ENCODE measurements at places on chromosomes 4 and X.

- DNase-seq = no peak
Measured at GRCh38 chrX:14676431-14676830, 147.1 kb downstream of the GLRA2 start.

GRCh38 chr4:174420316-174420715 lies 102.0 kb downstream of the HPGD start:
- no peak for DNase-seq

GRCh38 chrX:115067812-115068211 lies 50.4 kb upstream of the IL13RA2 start:
- no peak for DNase-seq

GRCh38 chrX:66544181-66544580 lies 94.7 kb downstream of the EDA2R start:
- DNase-seq = no peak

GRCh38 chr4:86522349-86522748 lies 71.8 kb upstream of the PTPN13 start:
- no peak for DNase-seq

GRCh38 chr4:15427701-15428100 lies at the start of gene C1QTNF7:
Gene C1QTNF7, plus strand, starts transcription at chr4:15428033. Its CDS starts 7,711 bp downstream, at chr4:15435744.
- no peak for DNase-seq

- DNase-seq = no peak
Measured at GRCh38 chrX:127879585-127879984, 172.6 kb downstream of the ACTRT1 start.

- no peak for DNase-seq
Measured at GRCh38 chr4:133969202-133969848, 232.3 kb downstream of the PABPC4L start.

GRCh38 chr4:48683784-48684666 lies 96.1 kb downstream of the FRYL start:
- DNase-seq = no peak

GRCh38 chr4:55407119-55407518 lies 11.4 kb downstream of the TMEM165 start:
- no peak for DNase-seq

DNA sequence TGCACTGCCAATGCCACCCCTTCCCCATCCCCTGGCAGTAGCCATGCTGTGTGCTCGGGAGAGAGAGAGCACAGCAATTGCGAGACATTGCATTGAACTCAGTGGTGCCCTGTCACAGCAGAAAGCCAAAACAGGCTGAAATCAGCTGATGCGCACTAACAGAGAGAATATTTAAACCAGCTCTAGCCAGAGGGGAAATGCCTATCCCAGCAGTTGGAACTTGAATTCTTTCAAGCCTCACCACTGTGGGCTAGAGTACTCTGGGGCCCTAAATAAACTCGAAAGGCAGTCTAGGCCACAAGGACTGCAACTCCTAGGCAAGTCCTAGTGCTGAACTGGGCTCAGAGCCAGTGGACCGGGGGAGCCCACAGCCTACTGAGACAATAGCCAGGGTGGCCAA lies 17.7 kb upstream of the RP2 start:
- no peak for DNase-seq

DNA sequence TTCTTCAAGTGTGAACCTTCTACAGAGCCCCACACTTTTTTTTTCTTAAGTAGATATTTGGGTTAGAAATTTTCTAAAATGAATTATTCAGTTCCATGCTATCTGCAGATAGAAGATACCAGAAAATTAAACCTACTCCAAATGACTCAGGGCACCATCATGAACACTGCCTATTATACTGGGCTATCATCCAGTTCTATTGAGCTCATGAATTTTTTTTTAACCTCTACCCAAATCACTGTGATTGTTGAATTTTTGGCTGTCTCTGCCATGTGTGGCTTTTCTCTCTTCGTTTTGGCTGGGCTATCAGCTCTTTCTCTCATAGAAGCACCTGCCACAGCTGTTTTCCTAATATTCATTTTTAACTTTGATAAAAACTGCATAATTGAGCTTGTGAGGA lies 31.0 kb upstream of the SLC34A2 start:
- no peak for DNase-seq

DNA sequence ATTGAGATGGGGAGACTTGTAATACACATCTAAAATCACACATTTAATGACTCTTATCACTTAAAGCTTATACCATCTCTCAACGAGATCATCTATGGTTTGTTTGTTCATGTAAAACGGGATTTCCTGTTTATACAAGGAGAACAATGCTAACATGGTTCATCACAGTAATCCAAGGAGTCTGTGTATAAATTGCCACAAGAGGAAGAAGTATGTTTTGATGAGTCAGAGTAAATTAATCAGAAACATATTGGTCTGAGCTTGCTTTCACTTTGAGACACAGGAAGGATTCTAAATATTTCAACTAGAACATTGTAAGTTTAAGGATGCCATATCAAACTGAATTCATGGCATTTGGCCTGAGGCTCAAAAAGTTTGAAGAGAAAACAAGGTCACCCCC lies 594.1 kb downstream of the GLUD2 start:
- DNase-seq = no peak

- no peak for DNase-seq
Measured at GRCh38 chr4:47715716-47716416, 122.0 kb downstream of the CORIN start.

GRCh38 chrX:111353793-111354192 lies 58.2 kb downstream of the DCX start:
- no peak for DNase-seq

DNA sequence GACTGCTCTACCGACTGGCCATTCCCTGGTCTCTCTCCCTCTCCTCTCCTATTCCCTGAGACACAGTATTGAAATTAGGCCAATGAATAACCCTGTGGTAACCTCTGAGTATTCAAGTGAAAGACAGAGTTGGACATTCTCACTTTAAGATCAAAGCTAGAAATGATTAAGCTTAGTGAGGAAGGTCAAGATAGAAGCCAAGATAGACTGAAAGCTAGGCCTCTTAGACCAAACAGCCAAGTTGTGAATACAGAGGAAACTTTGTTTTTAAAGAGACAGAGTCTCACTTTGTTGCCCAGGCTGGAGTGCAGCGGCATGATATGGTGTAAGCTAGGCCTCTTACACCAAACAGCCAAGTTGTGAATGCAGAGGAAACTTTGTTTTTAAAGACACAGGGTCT lies 64.6 kb downstream of the KDM6A start:
- DNase-seq = no peak

DNA sequence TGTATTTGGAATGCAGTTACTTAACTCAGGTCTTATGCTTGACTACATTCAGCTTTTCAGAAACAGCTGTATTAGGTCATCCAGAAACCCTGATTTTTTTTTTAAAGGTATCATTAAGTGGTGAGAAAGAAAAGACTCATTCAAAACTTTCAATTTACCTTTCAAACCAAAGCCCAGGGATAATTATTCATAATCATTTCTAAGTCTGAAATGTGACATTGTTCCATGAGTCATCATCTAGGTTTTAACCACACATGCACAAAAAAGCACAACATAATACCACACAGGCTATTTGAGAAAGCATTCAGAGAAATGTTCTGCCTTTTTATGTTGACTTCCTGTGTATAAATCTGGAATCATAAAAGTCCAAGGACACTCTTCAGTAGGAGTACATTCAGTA lies 288.2 kb downstream of the IL1RAPL2 start:
- no peak for DNase-seq

GRCh38 chrX:28550331-28550872 lies 36.8 kb upstream of the IL1RAPL1 start:
- no peak for DNase-seq

GRCh38 chr4:94472056-94472826 lies 20.5 kb downstream of the PDLIM5 start:
- DNase-seq = no peak

DNA sequence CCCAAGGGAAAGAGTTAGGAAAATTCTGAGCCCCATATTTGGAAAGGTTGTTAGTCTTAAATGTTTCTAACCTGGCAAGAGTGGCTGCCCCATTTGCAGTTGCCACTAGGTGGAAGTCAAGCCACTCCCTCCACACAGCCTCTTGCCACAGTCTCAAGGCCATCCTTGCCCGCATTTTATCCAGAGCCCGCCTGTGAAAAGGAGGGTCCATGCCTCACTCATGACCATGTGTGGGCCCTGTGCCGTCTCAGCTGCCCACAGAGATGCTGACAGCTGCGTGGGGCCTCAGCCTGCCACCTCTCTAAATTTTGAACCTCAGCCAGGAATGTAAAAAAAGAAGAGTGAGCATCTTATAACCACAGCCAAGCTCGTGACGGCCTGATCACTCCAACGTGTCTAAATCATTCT lies 201.5 kb upstream of the FAM241A start:
- DNase-seq = no peak

- no peak for DNase-seq
Measured at GRCh38 chrX:72495046-72495445, 77.6 kb downstream of the HDAC8 start.

- no peak for DNase-seq
Measured at GRCh38 chr4:30839583-30840520, 119.7 kb downstream of the PCDH7 start.

DNA sequence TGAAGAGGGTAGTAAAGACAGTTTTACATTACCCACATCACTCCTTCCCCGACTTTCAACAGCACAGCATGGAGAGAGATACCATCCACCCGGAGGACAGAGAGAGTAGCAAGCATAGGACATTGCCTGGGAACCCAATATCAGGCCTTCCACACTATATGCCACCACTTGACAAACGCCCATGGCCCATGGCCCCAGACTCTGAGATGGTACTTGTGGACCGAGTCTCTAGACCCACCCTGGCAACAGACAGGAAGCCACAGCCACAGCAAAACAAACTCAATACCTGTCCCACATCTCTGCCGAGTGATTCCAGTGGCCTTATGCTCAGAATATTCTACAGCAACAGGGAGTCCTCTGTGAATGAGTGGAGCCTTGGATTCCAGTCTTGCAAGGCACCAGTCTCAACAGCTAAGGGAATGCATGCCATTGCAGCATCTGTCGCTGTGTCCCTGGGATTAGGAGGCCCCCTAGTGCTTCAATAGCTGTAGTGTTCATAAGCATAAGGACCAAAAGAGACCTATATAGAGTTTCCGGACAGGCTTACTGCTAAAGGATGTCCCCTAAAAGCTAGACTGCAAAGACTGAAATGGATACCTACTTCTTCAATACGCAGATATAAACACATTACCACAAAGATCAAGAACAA lies 14.7 kb upstream of the CT55 start:
- peak; percentile 3 for DNase-seq

DNA sequence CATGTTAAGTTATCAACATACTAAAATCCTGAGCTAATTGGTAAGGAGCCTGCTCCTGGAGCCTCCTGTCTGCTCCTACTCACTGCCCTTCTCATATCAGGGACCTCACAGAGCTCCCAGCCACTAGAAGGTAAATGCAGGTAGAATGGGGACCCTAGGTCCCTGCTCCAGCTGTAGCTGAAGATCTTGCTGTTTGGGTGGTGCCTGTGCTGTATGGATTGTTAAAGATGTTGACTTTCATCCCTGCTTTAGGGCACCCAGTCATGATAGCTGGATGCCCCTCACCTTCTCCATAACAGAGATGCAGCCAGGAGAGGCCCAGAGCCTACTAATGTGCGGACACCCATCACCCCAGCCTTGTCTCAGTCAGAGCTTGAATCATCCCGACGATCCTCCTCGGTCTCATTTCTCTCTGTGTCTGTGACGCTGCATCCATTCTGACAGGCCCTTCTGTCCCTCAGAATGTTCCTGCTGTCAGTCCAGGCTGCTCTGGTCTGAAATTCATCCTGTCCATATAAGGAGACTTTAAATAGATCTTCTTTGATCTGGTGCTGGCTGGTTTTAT lies 341.7 kb upstream of the GATB start:
- no peak for DNase-seq

- DNase-seq = no peak
Measured at GRCh38 chrX:40784516-40785151, 49.3 kb upstream of the MED14 start.

DNA sequence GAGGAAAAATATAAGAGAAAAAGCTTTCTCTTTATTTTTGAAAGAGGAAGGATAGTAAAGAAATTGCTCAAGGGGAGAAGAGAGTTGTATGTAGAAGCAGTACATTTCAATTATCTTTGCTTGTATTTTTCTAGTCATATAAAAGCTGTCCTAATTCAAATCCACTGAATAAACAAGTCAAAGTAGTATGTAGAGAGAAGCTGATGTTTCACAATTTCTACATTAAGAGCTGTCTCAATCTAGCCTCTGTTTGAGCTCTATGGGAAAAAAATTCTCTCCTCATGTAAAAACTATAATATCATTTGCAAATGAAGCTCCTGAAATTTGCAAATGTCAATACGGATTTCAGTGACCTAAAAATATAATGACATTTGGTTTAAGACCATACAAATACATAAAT lies 52.6 kb downstream of the CHM start:
- no peak for DNase-seq

DNA sequence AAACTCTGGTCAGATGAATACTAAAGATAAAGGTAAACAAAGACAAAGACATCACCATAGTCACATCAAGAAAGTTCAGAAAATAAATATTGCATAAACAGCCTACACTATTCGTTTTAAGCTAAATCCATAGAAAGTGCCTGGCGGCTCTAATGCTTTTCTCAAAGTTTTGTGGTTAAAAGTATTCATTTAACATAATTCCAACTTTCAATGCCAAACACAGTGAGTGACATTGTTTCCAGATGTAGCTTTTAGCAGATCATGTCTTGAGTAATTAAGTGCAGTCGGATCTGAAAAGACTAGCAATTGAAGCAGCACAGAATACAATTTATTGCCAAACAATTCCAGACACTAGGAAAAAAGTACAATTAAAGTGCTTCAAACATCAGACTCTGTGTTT lies 287.1 kb upstream of the ADGRL3 start:
- no peak for DNase-seq

- DNase-seq = no peak
Measured at GRCh38 chrX:623599-624315, 6.8 kb upstream of the SHOX start.

GRCh38 chr4:575281-576141 lies 584 bp downstream of the TMEM271 start:
- DNase-seq = no peak

- DNase-seq = no peak
Measured at GRCh38 chr4:43296946-43297528, 404.5 kb downstream of the GRXCR1 start.

- no peak for DNase-seq
Measured at GRCh38 chr4:187840814-187841213, 154.8 kb upstream of the ZFP42 start.

DNA sequence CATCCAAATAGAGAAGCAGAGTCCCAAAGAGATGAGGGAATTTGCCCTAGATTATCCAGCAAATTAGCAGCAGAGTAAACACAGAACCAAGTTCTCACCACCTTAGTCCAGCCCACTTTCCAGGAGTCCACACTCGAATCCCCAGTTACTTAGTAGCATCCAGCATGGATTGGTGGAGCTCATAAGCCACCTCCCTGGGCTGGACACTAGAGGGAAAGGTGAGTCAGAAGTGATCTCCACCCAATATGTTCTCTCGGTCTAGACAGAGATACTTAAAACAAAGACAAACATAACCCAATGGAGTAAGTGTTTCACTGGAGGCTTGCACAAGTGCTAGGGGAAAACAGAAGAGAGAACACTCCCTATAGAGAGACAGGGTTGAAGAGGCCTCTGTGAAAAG lies 105.1 kb upstream of the CPEB2 start:
- DNase-seq = no peak

Measured in activated T-cell treated with anti-CD3 and anti-CD28 coated beads for 4 hours (primary cell).